Fibroblast of skin of right quadriceps (primary cell): ENCODE measurements at places on chromosomes 16 and 17.
A peak's percentile ranks its signal among the peaks of the same experiment; 100 is the strongest.

GRCh38 chr17:79520167-79521165, 90.4 kb downstream of the RBFOX3 start:
- no peak for DNase-seq

DNA sequence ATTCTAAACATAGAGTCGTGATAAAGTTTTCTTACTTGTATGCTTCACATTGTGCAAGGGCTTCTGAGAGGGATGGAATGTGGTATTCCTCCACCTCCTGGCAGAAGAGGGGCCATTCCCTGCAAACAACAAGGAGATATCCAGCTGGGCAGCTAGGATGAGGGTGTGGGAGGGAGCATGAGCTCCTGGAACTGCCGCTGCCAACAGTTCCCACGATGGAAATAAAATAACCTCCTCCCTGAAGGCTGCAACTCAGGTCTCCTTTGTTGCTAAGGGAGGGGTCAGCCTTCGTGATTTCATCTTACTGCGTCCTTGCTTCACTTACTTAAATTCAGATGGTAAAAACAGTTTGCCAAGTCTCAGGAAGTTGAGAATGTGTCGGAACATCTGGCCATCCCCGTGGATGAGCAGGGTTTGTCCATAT, 15.6 kb downstream of the PLEKHG4 start:
- DNase-seq, result peak; percentile 49

GRCh38 chr17:2705888-2706795, 5.4 kb downstream of the CLUH start:
- DNase-seq, result no peak

DNA sequence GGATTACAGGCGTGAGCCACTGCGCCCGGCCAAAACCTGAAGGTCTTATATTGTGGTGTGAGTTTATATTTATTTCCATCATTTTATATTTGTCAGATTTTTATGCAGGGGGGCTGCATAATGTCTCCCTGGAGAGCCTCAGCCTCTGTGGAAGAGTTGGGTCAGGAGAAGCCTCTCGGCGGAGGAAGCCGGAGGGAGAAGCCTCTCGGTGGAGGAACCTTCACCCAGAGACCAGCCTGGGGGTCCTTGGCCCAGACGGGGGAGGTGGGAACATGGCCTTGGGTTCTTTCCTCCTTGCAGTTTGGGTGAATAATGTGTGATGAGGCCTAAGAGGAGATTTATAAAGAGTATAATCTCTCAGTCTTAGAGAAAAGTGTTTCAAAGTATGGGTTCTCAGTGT, 22.4 kb upstream of the ZNF750 start:
- no peak for DNase-seq

- DNase-seq, result no peak
Observed at GRCh38 chr17:74337834-74338500, 11.9 kb downstream of the KIF19 start.

DNA sequence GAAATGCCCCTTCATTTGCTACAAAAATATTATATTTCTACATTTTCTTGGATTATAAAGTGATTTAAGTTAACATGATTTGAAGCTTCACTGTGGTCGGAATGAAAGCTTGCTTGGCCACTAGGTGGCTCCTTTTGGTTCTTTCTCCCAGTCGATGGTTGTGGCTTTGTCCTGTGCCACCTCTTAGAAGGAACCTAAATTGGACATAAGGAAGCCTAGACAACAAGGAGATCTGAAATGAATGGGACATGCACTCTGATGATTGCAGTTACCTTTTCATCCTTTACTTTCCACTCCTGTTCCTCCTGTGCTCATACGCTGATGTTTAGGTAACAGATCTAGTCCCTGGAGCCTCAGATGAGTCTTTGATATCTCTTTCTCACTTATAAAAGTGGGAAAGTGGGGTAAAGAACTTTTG, 39.2 kb downstream of the FTO start:
- no peak for DNase-seq

- peak; percentile 21 for DNase-seq
Observed at GRCh38 chr16:30949650-30950515, 1.0 kb downstream of the ORAI3 start.

GRCh38 chr17:42053731-42054500, 3.5 kb upstream of the C17orf113 start:
- DNase-seq, result no peak

- no peak for DNase-seq
Observed at GRCh38 chr17:6514371-6514770, 42.0 kb downstream of the PITPNM3 start.

DNA sequence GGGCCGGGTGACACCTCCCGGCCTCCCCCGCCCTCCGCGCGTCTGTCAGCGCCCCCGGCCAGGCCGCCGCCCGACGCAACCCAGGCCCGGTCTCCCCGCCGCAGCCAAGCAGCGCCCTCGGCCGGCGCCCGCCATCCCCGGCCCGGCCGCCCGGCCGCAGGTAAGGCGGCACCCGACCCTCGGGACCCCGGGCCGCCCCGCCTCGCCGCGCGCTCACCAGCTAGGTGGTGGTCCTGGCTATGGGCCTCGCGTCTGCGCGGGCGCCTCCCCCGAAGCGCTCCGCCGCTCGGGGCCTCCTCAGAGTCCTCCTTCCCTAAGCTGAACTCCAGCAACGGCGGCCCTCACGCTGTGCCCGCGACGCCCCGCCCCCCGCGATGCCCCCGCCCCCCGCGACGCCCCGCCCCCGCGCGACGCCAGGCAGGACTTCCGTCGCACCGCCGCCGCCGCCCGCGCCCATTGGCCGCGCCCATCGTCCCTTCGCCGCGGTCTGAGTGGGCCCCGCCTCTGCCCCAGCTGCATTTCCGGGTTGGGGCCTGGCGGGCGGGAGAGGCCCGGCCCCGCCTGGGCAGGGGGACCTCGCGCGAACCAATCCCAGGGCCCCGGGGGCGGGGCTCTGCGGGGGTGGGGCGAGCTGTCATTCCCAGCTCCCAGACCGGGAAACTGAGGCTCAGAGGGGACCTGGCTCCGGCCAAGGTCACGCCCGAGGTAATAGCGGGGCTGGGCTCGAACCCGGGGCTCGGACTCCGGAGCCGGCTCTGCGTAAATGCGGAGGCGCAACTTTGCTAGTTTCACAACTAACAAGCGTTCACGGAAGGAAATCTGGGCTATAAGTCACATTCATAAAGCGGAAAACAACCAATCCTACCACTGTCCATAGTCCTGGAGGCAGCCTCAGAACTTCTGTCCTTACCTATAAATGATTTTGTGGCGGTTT, 9.0 kb upstream of the KCTD5 start:
- DNase-seq, result peak; percentile 95

DNA sequence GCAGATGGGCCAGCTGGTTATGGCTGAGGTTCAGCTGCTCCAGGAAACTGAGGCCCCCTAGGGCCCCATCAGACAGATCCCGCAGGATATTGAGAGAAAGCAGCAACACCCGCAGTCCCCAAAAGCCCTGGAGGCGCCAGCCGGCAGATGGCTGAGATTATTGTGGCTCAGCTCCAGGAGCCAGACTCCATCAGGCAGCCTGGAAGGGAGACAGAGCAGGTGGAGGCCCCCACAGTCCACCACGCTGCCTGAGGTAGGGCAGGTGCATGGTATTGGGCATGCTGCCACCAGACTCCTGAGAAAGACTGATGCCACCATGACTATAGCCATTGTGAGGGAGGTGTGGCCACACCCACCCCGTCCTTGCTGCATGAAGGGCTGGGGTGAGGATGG, 9.5 kb upstream of the TMEM101 start:
- DNase-seq, result no peak

- no peak for DNase-seq
Observed at GRCh38 chr17:82376042-82376730, 4.6 kb downstream of the UTS2R start.

GRCh38 chr16:4564661-4565267, 8.6 kb downstream of the C16orf96 start:
- no peak for DNase-seq

- DNase-seq, result peak; percentile 34
Observed at GRCh38 chr16:80265624-80266306, 275.0 kb upstream of the DYNLRB2 start.

DNA sequence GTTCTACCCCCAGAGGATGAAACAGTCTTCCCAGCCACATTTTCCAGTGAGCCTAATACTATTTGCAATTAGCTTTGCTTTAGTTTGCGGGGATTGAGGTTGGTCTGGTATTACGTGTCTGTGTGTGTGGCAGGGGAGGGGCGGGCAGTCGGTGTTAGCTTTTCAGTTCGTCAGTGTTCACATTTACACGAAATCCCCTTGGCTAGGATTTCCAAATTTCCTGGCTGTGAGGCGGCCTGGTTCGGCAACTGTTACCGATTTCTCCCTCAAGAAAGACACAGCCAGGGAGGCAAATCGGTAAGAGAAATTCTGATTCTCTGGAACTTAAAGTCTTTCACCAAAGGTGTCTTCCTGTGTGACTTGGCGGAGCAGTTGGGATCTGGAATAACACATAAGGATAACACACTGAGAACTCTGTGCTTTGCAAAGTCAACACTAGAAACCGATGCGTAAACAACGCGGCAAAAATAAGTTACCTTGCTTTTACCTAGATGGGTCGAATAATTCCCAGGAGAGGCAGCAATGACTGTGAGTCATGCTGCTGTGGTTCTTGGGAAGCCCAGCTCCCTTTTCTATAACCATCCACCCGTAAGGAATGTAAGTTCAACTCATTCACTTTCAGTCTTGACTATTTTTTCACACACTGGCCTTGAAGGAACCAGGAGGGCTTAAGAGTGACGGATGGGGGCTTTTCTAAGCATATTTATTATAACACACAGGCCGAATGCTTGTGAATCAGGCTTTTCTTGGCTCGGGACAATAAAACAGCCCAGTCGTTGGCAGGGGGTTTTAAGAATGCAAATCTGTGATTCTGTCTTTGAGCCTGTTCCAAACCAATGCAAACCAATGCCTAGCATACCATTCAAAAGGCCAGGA, 24.2 kb downstream of the GPRC5B start:
- peak; percentile 76 for DNase-seq

- peak; percentile 19 for DNase-seq
Observed at GRCh38 chr16:2371421-2371820, 30.9 kb upstream of the ABCA3 start.

GRCh38 chr17:77867976-77868713, 90.4 kb upstream of the TNRC6C start:
- DNase-seq, result no peak

DNA sequence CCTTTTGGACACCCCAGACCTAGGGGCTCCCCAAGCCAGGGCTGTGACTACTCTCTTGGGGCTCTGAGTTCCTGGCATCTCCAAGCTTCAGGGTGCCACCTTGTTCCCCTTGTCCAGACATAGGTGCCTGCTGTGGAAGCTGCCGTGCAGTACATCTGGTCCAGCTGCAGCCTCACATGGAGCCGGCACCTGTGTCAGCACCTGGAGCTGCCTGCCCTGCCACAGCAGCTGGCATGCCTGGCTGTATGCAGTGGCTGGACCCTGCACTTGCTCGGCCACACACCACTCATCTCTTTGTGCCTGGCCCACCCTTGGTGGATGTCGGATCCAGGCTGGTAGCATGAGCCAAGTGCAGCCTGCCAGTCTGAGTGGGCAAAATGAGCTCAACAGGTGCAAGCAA, 775.8 kb downstream of the CDH11 start:
- no peak for DNase-seq

DNA sequence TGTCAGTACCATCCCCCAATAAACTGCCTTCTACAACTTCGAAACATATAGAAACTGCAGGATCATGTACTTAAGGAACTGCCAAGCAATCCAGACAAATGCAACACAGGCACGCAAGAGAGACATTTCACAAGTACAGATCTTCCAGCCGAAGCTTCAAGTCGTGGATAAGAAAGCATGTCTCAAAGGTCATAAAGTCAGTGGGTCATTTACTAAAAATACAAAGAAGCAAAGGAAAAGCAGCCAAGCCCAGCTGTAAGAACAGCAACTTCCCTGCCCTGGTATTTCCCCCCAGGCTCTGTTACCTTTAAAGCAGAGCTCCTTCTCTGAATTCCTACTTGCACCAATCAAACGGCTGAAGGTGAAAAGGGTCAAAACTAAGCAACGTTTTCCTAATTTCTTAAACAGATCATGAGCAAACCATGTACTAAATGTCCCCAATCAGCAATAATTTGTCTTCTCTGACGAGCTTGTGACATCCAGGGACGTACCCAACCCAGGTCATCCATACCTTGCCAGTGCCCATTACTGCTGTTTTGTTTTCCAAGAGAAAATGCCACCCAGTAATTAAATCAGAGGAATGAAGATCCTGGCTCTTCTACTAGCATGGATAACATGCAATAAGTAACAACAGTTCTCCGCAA, 1.7 kb downstream of the AKTIP start:
- no peak for DNase-seq

DNA sequence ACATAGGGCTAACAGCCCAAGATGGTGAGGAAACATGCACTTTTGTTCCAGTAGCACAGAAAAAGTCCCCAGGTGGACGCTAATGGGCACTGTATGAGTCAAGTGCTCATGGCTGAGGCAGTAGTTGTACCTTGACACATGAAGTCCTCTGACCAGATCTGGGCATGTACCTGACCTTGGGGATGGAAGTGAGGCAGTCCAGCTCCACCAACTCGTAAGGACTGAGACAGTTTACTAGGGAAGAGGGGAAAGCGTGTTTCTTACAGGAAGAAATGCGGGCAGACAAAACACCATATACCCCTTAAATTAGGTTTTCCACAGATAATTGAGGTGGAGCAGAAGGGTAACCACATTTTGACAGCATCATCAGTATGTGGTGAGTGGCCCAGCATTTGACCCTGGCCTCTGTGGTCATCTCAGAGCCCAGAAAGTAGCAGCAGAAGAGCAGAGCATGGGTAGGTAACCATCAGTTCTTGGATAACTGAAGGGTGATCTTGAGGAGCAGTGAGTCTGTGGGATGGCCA, 32.4 kb upstream of the METTL9 start:
- no peak for DNase-seq

- DNase-seq, result no peak
Observed at GRCh38 chr16:89094252-89094879, 714 bp downstream of the ACSF3 start.

- no peak for DNase-seq
Observed at GRCh38 chr16:12486386-12486785, 317.3 kb downstream of the CPPED1 start.

DNA sequence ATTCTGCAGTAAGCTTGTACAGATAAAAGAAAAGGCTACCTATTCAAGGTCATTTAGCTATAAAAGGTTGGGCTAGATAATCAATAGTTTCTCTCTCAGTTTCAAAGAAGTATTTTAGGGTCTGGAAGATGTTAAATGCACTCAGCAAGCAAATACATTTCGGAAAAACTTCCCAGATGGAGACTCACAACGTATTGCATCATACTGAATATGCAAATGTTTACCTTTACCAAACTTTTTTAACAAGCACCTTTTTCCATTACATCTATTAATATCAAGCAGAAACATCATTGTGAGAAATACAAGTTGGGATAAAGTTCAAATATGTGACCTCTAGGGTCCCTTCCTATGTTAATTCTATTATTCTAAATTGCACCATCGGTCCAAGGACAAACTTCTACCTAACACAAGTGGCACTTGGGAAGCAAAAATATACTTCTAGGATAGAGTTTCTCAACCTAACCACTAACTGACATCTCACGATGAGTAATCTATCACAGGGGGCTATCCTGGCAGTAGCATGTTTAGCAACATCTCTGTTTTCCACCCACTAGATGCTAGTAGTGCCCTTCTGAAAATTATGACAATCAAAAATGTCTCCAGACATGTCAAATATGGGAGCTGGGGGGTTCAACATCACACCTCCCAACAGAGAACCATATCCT, 14.5 kb downstream of the KANSL1 start:
- peak; percentile 62 for DNase-seq

- peak; percentile 44 for DNase-seq
Observed at GRCh38 chr16:77896415-77897128, 108.2 kb downstream of the VAT1L start.
